ENCODE measurements at places on chromosomes 2 and 18. TPM values are rescaled to one million over a fixed set of nuclear protein-coding genes. Genes with fewer than 3 reads are reported as not detected.

The SFTPB gene
- 0.73 TPM for polyA plus RNA-seq

The CTNNA2 gene
- not detected for polyA plus RNA-seq

The STPG4 gene
- 0.24 TPM for polyA plus RNA-seq

The ABCG5 gene
- not detected for polyA plus RNA-seq

The CROCC2 gene
- not detected for polyA plus RNA-seq

The CFAP210 gene
- not detected for polyA plus RNA-seq

The TCF7L1 gene
- polyA plus RNA-seq: not detected

The PJVK gene
- polyA plus RNA-seq: not detected

The ITPRIPL1 gene
- 0.18 TPM for polyA plus RNA-seq

The SCTR gene
- polyA plus RNA-seq: not detected

DNA sequence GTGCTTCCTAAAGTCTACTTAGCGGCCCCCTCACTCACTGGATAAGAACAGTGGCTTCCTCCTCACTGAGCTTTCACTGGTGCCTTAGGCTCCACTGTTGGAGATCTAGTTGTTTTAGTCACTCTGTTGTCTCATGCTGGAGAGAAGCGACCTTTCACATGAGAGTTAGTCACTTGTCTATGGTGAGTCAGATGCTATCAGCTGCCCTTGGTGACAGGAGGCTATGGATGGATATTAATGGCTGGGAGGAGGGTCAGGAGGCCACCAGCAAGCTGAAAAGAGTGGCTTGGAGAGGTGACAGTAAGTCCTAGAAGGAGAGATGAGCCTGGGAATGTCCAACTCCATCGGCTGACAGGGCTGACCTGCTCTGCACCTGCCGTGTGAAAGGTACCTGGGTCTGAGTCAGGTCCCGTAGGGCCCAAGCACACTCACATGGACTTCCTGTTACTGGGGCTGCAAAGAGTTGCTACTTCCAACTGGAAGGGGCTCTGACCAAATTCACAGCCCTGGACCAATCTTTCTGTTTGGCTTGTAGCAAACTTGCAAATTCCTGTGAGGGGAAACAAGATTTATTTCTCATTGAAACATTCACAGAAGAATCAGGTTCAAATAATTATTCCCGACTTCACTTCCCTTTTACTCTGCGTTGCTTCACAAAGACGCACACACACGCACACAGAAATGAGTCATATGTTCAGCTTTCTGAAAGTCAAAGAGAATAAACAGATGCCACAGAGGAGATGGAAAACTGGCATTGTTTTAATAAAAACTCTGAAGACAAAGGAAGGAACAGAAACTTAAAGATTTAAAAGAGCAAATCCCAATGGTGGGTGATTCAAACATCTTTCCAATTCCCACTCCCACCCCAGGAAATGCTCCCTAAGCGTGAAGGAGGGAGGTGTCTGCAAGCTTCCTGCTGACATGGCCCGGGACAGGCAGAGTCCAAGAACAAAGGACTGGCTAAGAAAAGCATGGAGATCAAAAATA lies 203.5 kb upstream of the TWIST2 start:
- DNase-seq: peak; percentile 12
- H3K4me1 ChIP-seq: no peaks in the 10 kb centered on the region
- no peaks in the 10 kb centered on the region for H3K27me3 ChIP-seq

- no peaks in the 10 kb centered on the region for H3K27me3 ChIP-seq
- DNase-seq: no peak
- H3K4me1 ChIP-seq: no peaks in the 10 kb centered on the region
- H3K36me3 ChIP-seq: no peaks in the 10 kb centered on the region
Observed at GRCh38 chr2:216904974-216905373, 45.1 kb upstream of the TNP1 start.

- H3K4me3 ChIP-seq: peak overlapping the region; percentile 17
- H3K27ac ChIP-seq: peak overlapping the region; percentile 15
- H3K4me1 ChIP-seq: peaks cover 53% of the 10 kb centered on the region
- H3K36me3 ChIP-seq: no peaks in the 10 kb centered on the region
Observed at GRCh38 chr2:65053199-65053598, 3.0 kb upstream of the CEP68 start.

DNA sequence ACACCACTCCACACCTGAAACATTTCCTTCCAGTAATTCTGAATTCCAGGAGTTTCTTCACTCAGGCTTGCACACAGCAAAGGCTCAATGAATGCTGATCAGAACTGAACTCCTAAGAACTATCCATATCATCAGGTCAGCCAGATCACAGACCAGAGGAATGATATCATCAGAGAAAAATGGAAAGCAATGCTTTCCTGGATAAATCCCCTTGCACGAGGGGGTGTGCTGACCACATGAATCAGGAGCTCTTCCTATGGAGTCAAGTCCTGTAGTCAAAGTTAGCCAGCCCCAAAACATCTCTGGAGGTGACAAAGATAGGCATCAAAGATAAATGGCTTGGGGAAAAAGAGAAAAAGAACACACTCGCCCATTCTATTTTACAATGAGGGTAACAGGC lies 83.8 kb upstream of the ACVR2A start:
- DNase-seq: no peak
- H3K4me3 ChIP-seq: no peak overlapping the region
- no peaks in the 10 kb centered on the region for H3K27me3 ChIP-seq
- no peaks in the 10 kb centered on the region for H3K4me1 ChIP-seq
- no peak overlapping the region for H3K27ac ChIP-seq

DNA sequence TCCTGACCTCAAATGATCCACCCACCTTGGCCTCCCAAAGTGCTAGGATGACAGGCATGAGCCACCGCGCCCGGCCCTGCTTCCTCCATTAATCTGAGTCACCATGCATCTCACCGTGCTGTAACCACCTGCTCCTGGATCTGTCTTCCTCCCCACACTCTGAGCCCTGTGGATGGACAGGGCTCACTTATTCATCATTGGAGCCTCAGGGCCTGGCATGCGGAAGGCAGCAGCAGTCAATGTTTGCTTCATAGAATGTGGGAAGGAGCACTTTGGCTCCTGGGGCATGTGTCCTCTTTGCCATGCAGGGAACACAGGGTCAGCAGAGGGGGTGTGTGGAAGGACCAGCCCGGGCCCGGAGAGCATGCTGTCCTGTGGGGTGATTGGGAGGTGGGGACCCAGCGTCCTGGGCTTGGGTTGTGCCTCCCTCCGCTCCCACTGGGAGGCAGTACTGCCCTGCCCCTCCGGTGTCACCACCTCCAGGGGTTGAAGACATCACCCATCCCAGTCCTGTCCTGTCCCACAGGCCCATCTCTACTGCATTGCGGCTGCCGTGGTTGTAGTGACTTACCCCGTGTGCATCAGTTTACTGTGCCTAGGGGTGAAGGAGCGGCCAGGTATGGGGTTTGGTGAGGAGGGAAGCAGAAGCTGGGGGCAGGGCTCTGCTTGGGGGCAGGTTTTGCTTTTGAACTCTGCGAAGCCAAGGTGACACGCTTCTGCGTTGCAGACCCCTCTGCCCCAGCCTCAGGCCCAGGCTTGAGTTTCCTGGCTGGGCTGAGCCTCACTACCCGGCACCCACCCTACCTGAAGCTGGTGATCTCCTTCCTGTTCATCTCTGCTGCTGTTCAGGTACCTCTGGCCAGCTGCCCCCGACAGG lies 11.5 kb downstream of the MFSD2B start:
- no peak for DNase-seq
- peaks cover 4% of the 10 kb centered on the region for H3K36me3 ChIP-seq
- H3K4me3 ChIP-seq: no peak overlapping the region
- H3K27me3 ChIP-seq: no peaks in the 10 kb centered on the region
- H3K4me1 ChIP-seq: no peaks in the 10 kb centered on the region

GRCh38 chr2:34005901-34006300 lies 406.8 kb upstream of the FAM98A start:
- H3K4me3 ChIP-seq: no peak overlapping the region
- no peak for DNase-seq
- no peaks in the 10 kb centered on the region for H3K4me1 ChIP-seq
- H3K27ac ChIP-seq: no peak overlapping the region
- no peaks in the 10 kb centered on the region for H3K36me3 ChIP-seq

DNA sequence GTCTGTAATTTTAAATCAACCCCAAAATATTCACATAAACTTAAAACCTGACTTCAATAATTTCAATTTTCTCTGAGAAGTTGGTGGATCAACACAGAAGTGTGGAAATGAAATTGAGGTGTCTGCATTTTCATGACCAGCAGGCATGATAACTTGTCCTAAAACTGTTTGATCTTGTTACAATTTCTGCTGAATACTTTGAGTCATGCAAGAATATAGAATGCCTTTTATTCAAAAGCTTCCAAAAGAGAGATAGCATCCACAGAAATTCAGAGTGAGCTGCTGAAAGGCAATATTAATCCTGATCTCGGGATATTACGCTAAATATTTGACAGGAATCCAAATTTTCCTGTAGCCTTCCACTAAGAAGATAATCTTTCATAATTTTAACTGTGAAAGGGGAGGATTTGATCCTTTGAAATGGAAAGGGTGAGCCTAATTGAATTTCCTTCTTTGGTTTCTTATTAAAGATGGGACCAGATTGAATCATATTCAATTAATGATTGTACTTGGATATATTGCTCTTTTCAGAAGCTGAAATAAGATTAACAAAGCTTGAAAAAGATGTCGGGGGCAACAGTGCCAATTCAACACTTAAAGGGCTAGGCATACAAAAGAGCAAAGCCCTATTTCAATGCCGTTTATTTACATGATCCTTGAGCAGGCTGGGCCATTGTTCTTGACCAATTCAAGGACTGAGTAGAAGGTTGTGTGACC lies 129.3 kb downstream of the NCKAP5 start:
- no peak overlapping the region for H3K27ac ChIP-seq
- H3K27me3 ChIP-seq: no peaks in the 10 kb centered on the region
- no peaks in the 10 kb centered on the region for H3K4me1 ChIP-seq
- DNase-seq: no peak
- no peak overlapping the region for H3K4me3 ChIP-seq

DNA sequence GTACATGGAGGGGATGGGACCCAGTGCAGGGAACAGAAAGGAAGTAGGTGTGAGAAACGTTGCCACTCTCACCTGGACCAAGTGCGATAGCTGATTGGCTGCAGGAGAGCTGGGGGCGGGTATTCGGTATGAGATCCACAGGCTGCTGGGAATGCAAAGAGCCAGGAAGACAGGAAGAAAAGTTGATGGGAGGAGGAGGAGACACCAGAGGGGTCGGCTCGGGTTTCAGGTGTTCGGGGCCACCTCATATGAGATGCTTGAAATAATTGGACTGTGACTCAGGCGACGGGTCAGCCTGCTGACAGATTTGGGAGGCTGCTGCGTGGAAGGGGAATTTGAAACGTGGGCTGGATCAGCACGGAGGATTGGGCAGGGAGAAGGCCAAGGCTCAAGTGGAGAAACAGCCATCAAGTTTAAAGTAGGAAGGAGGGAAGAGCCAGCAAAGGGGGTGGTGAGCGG lies 65.1 kb downstream of the MRPS9 start:
- H3K4me1 ChIP-seq: peaks cover 22% of the 10 kb centered on the region
- no peak overlapping the region for H3K27ac ChIP-seq
- no peak overlapping the region for H3K4me3 ChIP-seq
- H3K36me3 ChIP-seq: peaks cover 7% of the 10 kb centered on the region
- H3K27me3 ChIP-seq: no peaks in the 10 kb centered on the region
- DNase-seq: no peak

- H3K36me3 ChIP-seq: no peaks in the 10 kb centered on the region
- H3K4me3 ChIP-seq: no peak overlapping the region
- no peak overlapping the region for H3K27ac ChIP-seq
- H3K4me1 ChIP-seq: no peaks in the 10 kb centered on the region
Observed at GRCh38 chr2:161651547-161651946, 27.3 kb downstream of the SLC4A10 start.

DNA sequence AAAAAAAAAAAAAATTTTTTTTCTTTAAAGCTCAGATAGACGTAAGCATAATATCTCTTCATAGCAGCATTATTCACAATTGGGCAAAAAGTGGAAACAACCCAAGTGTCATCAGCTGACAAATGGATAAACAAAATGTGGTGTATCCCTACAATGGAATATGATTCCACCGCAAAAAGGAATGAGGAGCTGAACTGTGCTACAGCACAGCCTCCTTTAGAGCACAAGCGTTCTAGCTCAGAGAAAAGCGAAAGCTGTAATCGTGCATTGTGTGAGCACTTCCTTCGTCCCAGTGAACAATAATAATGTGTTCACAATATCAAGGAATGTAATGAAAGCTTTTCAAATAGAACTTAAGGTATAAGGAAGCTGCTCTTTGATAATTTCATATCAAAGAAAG lies 11.7 kb upstream of the CHMP1B start:
- no peaks in the 10 kb centered on the region for H3K36me3 ChIP-seq
- H3K4me1 ChIP-seq: no peaks in the 10 kb centered on the region
- no peak overlapping the region for H3K4me3 ChIP-seq
- DNase-seq: no peak
- no peaks in the 10 kb centered on the region for H3K27me3 ChIP-seq

DNA sequence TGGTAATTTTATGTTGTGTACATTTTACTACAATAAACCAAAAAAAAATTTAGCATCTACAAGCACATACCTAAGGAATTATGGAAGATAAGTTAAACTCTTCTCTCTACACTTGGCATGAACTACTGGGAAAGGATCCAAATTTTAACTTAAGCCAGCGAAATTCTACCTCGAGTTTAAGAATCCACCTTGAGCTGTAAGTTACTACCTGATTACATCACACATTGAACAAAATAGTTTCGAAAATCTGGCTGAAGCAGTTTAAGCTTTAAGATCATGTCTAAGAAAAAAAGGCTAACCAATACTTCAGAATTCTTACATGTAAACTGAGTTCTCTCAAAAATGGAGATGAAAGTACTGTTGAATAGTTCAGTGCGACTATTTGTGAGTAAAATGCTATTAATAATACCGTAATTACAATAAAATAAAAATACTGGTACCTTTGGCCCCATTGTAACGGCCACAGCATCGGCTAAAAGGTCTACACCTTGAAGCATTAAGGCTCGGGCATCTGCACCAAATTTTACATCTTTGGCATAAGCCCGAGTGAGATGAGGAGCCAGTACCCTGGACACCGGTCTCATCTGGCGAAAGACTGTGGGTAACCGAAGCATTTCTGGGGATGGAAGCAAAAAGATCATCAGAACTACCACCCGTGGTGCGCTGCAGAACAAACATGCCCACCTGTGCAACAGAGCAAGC lies 1.3 kb downstream of the HSPD1 start:
- peak overlapping the region; percentile 91 for H3K27ac ChIP-seq
- peak overlapping the region; percentile 84 for H3K4me3 ChIP-seq
- peaks cover 42% of the 10 kb centered on the region for H3K4me1 ChIP-seq
- H3K36me3 ChIP-seq: peaks cover 37% of the 10 kb centered on the region

- no peak overlapping the region for H3K4me3 ChIP-seq
- no peaks in the 10 kb centered on the region for H3K4me1 ChIP-seq
- no peak overlapping the region for H3K27ac ChIP-seq
- no peaks in the 10 kb centered on the region for H3K36me3 ChIP-seq
Observed at GRCh38 chr18:14031053-14031452, 101.2 kb downstream of the ZNF519 start.
